Naive thymus-derived CD4-positive, alpha-beta T cell (primary cell): ENCODE measurements at places on chromosomes 2 and 18.

GRCh38 chr2:53104263-53104662 lies 663.3 kb upstream of the CHAC2 start:
- DNase-seq: no peak

DNA sequence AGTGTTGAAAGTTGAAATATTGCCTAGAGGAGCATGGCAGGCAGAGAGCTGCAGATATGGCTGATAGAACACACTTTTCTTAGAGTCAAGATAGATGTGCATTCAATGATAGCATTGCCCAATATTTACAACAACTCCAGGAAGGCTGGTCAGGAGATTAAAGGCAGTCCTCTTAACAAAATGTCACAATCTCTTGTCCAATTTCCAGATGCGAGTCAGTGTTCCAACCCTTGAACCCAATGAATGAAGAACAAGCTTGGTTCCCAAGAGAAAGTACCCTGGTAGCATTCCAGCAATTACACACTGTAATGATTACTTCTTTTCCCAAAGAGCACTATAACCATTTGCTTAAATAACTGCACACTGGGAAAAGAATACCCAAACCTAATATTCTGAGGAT lies 839.4 kb upstream of the VRK2 start:
- DNase-seq: no peak

DNA sequence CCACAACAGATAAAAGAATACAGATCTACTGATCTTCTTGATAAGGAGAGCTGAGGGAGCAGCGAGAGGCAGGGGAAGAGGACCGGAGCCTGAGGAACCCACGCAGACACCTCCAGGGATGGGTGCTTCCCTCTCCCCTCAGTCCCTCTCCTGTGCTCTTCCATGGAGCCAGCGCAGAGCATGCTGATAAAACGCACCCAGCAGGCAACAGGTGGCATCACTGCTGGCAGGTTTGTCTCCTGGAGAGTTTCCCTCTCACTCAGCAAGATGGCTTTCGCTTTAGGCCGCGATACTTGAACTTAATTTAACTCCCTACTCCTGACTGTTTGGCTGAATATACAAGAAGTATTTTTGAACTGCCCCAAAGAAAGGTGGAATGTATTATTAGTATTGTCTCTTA lies 163.0 kb upstream of the REV1 start:
- no peak for DNase-seq

- DNase-seq: no peak
Measured at GRCh38 chr2:133193544-133194361, 374.5 kb downstream of the NCKAP5 start.
